ENCODE measurements at places on chromosomes 11 and 22.

- DNase-seq, result no peak
Observed at GRCh38 chr22:38611559-38611958, 41.6 kb upstream of the DMC1 start.

DNA sequence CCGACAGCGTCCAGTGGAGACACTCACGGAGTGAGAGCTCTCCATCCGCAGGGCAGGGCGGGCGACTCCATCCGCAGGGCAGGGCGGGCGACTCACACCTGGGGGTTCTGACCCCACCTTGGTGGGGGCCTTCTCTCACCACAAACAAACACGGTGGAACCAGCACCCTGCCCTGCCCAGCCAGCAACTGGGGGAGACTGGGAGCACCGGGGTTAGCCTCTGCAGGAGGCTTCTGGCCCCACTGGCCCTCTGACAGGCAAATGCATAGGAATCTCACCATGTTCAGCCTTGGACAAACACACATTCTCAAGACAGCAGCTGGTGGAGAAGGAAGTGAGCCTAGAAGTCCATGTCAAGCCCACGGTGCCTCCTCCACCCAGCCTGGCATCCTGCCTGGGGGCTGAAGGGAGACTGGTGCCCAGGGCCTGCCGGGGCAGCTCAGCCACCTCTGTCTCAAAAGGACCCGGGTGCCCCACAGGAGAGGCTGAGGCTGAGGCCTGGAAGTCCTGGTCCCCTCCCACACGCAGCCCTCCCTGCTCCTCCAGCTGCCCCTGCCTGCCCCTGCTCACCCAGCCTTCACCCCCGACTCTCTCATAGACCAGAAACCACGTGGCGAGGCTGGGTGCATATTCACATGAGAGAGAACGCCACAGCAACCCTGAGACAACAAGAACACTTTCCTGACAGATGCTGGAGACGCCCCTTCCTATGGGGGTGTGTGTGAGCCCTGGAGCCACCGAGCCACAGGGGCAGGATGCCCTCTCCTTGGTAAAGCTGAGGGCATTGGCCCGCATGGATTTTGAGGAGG is 98.4 kb upstream of the B3GAT1 start:
- no peak for DNase-seq

DNA sequence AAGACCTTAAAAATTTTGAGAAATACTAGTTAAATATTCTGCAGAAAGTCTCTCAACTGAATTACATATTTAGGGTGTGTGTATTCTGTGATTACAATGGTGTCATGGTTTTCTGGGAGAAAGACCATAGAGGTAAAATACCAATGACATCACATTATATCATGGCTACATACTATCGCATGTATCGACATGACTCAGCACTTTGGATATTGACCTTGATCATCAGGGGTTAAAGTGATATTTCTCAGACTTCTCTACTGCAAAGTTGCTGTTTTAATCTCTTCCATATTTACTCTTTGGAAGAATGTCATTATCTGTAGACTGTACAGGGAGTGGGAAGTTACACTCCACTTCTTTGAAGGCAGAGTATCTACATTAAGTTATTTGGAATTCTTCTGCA is 1046.6 kb downstream of the FAM181B start:
- no peak for DNase-seq

DNA sequence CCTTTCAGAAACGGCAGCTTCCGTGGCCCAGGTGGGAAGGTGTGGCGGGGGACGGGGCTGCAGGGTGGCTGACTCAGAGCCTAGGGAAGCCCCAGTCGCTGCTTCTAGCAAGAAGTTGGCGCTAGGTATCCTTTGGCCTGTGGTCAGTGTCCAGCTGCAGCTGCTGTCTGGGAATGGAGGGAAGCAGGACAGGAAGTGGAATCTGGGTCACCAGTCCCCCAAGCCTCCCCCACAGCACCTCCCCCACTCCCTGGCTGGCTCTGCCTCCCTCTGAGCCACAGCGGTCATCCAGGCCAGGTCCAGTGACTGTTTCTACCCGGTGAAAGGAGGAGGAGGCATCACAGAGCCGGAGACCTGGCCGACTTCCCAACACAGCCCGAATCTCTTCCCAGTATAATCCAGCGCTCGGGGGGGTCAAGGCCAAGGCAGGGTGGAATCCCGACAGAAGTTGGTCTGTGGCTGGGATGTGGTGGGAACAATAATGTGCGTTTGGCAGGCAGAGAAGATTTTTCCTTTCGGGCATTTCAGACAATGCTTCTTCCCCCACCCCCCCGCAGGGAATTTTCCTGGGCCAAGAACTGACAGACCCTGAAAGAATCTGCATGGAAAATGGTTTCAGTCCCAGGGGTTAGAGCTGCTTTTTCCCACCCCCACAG is 45.1 kb downstream of the C11orf96 start:
- DNase-seq, result no peak

DNA sequence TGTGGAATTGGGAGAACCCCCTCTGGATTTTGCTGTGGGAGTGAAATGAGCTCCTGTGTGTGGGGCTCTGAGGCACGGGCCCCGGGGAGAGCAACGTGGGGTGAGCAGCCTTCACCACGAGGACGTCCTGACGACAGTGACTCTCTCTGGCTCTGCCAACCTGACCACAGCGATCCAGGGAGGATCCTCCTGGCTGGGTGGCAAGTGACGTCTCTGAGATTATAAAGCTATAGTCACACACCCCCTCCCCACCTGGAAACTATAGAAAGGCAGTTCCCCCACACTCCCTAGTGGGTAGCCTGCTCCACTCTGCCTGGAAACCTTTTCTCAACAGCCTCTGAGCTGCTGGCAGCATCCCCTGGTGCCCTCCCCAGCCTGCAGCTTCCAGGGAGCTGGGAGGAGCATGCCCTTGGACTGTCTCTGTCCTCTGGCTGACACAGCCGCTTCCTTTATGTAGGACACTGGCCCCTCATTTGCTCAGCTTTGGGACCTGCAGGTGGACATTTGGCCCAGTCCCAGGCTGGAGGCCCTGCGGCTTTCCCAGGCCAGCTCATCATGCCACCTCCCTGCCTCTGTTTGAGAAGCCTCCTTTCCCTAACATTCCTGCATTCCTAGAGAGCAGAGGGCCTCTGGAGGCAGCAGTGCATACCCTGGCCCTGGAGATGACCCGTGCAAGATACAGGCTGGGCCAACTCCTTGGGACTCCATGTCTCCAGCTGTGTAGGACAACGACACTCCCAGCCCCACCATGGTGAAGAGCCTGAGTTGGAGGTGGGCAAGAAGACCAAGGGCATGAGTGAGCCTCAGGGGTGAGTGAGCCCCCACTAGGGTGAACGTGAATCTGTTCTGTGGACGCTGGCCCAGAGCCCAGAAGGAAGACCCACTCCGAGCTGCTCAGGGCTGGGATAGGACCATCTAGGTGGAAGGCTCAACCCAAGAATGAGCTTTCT is 314.0 kb downstream of the NTM start:
- no peak for DNase-seq

DNA sequence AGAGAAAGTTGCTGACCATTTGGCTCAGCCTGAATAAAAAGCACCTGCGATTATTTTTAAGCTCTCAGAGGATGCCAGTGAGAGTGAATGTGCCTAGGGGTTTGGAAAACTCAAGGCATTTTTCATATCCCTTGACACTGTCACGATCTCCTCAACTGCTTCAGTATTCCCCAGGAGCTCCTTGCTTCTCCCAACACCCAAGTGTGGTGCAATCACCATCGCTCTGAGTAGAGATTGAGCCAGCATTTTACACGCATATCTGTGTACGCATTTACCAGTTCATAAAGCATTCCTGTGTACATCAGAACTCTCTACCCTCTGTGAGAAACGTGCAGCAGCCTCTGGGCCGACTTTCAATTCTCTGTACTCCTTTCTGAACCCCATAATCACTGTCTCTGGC is 1.3 kb downstream of the SRRD start:
- no peak for DNase-seq

GRCh38 chr11:126525216-126525615 is 169.7 kb downstream of the ST3GAL4 start:
- DNase-seq, result no peak

DNA sequence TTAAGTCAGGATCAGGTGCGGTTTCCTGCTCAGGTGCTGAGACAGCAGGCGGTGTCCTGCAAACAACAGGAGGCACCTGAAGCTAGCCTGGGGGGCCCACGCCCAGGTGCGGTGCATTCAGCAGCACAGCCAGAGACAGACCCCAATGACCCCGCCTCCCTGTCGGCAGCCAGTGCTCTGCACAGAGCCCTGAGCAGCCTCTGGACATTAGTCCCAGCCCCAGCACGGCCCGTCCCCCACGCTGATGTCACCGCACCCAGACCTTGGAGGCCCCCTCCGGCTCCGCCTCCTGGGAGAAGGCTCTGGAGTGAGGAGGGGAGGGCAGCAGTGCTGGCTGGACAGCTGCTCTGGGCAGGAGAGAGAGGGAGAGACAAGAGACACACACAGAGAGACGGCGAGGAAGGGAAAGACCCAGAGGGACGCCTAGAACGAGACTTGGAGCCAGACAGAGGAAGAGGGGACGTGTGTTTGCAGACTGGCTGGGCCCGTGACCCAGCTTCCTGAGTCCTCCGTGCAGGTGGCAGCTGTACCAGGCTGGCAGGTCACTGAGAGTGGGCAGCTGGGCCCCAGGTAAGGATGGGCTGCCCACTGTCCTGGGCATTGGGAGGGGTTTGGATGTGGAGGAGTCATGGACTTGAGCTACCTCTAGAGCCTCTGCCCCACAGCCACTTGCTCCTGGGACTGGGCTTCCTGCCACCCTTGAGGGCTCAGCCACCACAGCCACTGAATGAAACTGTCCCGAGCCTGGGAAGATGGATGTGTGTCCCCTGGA is at the start of gene MYO7A:
MYO7A (plus strand) TSS at position 327 of the 772 bp plus-strand sequence. CDS start 2,389 bp downstream, outside the sequence.
- DNase-seq, result no peak

DNA sequence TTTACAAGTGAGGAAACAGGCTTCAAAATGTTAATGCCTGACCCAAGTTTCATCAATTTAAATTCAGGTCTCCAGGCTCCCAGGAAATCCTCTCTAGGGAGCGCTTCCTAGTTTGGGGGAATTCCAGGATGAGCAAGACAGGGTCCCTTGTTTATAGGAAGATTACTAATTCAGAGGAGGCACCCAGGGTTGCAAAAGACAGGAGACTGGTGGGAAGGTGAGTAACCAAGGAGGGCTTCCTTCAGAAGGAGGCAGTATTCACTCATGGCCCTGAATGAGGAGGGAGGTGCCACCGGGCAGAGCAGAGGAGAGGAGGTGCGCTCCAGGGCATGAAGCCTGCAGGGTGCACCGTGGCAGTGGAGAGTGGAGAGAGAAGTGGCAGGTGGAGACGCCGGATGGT is 1.6 kb downstream of the TMEM132A start:
- no peak for DNase-seq

GRCh38 chr11:117462183-117462863 is 134.7 kb downstream of the CEP164 start:
- no peak for DNase-seq

GRCh38 chr11:68813773-68814172 is 27.9 kb downstream of the CPT1A start:
- no peak for DNase-seq

DNA sequence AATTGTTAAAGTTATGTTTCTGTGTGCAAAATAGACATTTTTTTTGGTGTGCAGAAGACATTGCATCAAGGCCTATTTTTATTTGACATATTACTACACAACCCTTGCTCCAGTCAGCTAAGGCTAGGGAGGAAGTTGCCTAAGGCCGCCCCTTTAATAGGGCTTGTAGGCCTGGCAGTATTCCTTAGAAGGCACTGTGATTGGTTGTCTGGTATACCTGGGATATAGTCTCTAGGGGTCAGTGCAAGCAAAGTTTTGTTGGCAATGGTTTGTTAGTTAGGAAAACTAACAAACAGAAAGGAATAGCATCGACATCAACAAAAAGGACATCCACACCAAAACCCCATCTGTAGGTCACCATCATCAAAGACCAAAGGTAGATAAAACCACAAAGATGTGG is 16.9 kb downstream of the CCDC15 start:
- no peak for DNase-seq

DNA sequence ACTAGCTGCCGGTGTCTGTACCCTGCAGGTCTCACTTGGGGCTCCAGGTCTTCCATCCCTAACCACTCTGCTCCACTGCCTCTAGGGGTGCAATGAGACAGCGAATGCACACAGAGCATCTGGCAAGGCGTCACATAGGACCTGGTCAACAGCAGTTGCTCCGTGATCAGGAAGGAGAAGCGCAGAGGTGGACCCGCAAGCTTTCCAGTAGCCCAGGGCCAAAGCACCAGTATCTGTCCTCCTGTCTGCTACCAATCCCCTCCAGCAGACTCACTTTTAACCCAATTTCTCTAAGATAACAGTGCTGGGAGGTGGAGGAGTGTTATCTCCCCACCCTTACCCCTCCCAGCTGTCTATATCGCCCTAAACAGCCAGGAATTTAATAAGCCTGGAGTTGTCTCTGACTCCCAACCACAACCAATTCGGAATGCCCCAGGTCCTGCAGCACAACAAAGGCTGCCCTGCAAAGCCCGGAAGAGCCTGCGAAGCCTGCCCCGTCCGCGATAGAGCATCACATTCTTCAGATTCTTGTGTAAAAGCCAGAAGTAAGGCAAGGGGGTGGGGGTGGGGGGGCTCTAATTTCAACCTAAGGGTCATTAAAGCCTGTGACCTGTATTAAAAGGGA is 19.3 kb downstream of the MYH9 start:
- DNase-seq, result no peak

DNA sequence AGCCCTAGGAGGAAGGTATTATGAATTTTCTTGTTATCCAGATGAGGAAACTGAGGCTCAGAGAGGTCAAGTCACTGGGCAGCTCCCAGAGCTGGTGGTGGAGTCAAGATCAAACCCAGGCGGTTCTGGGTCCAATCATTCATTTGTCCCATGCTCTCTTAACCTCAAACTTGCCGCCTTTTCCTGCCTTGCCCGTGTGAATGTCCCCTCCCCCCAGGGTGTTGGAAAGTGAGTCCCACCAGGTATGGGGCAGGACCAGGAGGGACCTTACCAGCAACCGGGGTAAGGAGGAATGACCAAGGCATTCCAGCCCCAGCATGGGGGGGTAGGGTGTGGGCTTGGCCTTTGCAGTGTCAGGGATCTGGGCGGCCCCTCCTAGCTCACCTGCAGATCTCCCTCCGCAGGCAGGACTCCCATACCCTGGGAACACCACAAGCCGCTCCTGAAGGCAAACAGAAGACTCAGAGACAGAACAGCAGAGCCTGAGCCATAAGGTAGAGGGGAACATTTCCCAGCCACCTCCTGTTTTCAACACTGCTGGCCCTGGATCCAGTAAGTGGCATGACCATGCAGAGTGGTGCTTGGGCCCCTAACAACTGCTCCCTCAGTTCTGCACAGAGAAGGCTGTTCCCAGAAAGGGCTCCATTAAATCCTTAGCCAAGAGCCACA is 41.2 kb upstream of the SYT7 start:
- DNase-seq, result no peak

- no peak for DNase-seq
Observed at GRCh38 chr11:110454609-110455008, 24.9 kb downstream of the FDX1 start.

- no peak for DNase-seq
Observed at GRCh38 chr11:78048561-78048960, 15.1 kb upstream of the THRSP start.

GRCh38 chr11:1276041-1276790 is 33.2 kb downstream of the TOLLIP start:
- no peak for DNase-seq

GRCh38 chr11:2421226-2421994 is 20.9 kb downstream of the TSSC4 start:
- DNase-seq, result no peak
